ENCODE measurements at places on chromosomes 11 and 22.

DNA sequence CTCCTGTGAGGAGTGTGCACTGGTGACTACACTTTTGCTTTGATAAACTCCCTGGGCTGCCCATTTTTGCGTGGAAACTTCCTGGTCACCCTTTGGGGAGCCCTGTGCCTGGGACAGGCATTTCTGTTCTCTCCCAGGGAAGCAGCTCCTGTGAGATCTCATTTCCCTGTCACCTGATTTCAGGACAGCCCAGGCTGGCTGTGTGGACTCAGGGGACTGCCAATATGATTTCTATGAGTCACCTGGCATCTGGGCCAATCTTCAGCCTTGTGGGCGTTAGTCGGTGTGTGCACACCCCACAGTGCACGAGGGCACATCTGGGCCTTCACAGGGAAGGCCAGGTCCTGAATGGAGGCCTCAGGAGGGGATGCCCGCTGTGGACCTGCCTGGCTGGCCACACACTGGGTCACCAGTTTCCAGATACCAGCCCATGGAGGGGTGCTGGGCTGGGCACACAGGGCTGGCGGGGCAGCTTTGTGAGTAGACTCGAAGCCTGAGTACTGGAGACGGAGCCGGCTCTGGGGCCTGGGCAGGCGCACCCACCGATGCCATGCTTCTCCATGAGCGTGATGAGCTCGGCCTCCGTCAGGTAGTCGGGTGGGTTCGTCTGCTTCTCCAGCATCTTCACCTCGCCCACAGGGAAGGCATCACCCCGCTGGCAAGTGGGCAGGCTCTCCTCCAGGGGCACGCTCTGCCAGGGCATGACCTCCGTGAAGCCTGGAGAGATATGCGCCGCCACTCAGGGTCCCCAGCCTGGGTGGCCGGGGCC lies 9.4 kb upstream of the PPM1F start:
- no peak for DNase-seq

DNA sequence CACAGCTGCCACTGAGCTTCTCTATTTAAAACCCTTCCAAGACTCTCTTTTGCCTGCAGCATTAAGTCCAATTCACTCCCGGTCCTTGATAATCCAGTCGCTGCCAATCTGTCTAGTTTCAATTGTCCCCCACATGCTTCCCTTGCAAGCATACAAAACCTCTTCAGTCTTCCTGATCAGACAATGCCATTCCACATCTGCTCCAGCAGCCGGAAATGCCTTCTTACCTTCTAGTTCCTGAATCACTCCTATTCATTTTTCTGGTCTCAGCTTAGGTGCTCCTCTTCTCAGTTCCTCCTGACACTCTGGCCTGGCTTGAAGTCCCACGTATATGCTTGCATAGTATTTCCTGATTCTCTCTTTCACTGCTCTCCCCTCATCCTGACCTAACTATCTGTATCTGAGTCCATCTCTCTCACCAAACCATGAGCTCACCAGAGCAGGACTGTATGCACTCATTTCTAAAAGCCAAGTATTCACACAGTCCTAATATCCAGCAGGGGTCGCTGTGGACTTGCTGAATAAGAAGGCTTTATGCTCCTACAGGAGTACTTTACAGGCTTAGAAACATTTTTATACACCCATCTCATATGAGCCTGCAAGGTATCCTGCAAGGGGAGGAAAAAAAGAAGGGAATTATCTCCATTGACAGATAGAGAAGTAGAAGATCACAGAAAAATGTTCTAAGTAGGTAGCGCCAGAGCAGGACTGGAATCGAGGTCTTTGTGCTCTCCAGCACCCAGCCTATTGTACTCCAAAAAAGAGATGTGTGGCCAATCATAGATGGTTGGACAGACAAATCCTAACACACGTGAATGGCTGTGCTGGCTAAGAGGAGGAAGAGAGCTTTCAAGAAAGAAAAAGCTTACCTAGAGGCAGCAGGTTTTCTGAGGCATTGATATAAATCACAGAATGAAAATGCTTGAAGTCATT lies 19.2 kb downstream of the XRRA1 start:
- peak; percentile 61 for DNase-seq

DNA sequence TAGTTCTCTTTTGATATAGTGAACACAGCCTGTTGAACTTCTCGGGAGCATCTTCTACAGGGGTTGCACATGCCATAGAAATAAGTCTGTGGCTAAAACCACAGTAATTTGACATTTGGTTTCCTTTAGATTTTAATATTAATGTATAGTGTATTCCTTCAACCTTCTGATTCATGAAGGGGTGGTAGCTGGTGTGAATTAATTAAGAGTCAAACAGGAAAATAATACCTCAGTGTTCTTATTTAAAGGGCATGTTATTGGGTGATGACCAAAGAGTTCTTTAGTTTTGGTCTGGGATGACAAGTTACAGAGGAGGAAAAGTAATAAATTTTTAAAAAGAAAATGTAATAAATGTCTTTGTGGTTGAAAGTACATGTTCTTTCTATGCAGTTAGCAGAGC lies 86.8 kb downstream of the PDHX start:
- no peak for DNase-seq

- DNase-seq, result no peak
These were observed 147.2 kb downstream of the TRPC6 start for GRCh38 chr11:101436511-101437142.

DNA sequence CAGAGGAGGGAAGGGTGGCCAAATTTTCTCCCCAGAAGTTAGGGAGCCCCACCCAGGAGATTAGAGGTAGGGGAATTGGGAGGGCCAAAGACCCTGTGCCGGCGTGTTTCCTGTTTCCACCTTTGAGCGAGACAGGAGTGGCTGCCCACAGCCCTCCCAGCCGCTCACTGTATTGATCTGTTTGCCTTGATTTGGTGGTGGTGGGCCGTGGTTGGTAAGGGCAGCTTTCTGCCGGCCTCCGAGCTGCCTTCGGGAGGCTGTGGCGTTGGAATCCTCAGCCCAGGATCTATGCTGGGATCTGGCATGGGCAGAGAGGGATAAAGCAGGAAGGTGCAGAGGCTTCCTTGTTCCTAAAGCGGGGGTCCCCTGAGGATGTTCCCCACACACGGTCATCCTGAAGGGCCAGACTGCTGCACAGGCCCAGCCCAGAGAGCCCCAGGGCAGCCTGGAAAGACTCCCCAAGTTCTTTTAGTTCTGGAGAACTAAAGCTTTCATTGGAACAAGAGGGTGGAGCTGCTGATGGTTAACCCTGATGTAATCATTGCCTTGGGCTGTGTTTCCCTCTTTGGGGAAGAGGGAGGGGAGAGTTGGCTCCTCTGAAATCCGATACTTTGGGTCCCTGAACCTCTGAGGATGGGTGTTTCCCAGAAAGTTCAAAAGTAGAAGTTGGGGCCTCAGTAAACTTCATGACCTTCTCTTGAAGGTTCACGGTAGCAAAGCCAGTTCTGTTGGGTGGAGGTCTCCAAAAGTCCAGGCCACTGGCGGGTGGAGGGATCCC lies 7.2 kb downstream of the FAM83F start:
- no peak for DNase-seq

- DNase-seq, result peak; percentile 82
These were observed 18.4 kb downstream of the TUB start for GRCh38 chr11:8099291-8099899.

- no peak for DNase-seq
These were observed 53.7 kb downstream of the DSCAML1 start for GRCh38 chr11:117743121-117743815.

- peak; percentile 49 for DNase-seq
These were observed 15.9 kb downstream of the TRIM29 start for GRCh38 chr11:120121914-120122473.

DNA sequence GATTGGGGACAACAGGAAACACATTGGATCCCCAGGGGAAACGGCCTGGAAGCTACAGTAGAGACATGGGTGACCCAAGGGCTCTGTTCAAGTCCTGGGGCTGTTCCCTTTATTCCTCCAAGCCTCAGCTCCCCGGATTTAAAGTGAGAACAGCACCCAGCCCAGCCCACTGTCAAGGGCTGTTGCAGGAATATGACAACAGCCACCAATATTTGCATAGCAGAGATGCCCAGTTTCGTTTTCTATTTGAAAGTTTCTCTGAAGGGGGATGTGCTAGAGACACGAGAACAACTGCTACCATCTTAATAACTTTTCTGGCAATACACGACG lies 81.1 kb upstream of the WNT7B start:
- no peak for DNase-seq

DNA sequence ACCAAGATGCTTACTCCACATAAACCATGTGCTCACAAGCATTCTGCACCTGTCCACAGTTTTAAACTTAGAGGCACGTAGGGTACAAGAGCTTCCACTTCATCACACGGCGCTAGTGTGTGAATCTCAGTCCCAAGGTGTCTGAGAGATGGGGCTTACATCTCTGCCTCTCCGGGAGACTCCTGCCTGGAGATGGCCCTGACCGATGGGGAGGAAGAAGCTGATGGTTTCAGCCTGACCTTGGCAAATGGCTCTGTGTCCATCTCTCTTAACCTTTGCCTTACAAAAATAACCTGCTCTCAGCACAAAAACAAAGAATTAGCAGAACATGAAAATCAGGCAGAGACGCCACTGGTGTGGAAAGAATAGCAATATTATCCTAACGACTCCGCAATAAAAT lies 559.3 kb upstream of the B3GAT1 start:
- no peak for DNase-seq

GRCh38 chr11:113614097-113614496 lies 92.0 kb downstream of the TMPRSS5 start:
- no peak for DNase-seq

- peak; percentile 45 for DNase-seq
These were observed 52.0 kb upstream of the THY1 start for GRCh38 chr11:119474682-119475596.

- no peak for DNase-seq
These were observed 30.8 kb downstream of the MRTFA start for GRCh38 chr22:40605761-40606160.

DNA sequence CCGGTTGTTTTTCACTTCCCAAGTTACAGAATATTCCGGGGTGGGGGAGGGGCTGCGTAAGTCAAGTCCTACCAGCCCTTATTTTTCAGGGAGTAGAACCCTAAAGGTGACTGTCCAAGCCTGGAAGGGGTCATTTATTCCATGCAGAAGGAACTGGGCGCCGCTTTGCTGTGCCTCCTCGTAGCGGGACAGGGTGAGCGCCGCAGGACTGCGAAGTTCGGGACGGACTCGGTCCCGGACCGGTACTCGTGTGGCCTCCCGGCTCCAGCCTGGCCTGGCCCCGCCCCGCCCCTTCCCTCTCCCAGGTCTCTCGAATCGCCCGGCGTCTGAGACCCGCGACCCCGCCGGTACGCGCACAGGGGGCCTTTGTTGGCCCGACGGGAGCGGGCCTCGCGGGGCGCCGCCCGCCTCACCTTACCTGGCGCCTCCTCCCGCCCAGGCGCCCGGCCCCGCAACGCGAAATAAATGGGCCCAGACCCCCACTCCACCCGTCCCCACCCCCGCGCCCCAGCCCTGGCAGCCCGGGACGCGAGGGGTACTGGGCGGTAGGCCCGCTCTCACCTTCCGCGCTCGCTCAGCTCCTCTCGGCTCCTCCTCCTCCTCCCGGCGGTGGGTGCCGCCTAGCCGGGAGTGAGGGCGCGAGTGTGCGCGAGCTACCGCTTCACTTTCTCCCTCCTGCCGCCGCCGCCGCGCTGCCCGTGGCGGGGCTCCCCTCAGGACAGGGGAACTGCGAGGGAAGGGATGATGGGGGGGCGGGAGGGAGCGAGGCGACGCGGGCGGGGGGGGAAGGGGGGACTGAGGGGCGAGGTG lies 698 bp downstream of the PAK1 start:
- DNase-seq, result peak; percentile 51

DNA sequence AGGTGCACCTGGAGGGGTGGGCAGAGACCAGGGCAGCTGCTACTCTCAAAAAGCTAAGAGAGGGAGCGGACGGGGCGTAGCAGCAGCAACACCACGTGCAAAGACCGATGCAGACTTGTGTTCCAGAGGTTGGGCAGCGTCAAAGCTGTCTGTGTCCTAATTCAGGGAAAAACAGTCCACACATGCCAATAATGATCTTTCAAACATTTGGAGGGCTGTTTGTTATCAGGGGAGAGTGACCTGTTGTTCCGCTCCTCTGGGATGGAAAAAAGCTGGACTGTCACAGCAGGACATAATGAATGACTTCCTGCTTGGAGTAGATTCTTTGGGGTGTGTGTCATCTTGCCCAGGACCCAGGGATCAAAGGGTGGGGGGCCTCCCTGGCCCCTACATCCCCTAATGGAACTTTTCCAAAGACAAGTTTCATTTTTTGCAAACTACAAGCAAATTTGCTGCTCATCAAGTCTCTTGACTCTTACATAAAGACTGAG lies 6.2 kb upstream of the FBLN1 start:
- no peak for DNase-seq

DNA sequence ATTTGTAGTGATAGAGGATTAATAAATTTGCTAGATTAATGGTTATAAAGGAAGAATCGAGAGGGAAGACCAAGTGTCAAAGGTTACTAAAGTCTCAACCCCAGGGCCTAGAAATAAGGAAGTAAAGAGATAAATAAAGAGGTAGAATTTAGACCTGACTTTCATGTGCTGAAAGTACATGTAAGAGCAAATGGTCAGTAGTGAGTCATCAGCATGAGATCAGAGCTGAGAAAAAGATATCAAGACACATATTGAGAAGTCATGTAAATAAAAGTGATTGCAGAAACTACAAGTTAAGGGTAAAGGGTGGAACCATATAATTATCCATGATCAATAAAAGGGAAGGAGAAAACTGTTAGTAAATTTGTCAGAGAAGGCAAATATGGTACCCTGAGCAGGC lies 1.4 kb upstream of the OR8B8 start:
- DNase-seq, result no peak

- DNase-seq, result no peak
These were observed 121.9 kb downstream of the ARHGAP42 start for GRCh38 chr11:100808904-100809491.

- no peak for DNase-seq
These were observed 2.6 kb upstream of the MS4A2 start for GRCh38 chr11:60085909-60086308.

- DNase-seq, result no peak
These were observed 459.7 kb downstream of the DLG2 start for GRCh38 chr11:85167471-85167870.

DNA sequence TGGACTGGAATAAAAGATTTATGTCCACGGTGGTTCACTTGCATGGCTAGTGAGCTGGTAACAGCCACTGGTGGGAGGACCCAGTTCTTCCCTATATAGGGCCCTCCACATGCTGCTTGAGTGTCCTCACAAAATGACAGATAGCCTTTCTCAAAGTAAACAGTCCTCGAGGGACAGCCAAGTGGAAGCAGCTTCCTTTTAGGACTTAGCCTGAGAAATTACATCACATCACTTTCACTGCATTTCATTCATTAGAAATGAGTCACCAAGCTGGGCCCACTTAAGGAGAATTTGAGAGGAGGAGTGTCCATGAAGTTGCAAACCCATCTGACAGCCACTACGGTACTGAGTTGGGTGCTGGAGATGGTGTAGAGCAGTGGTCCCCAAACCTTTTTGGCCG lies 7.0 kb downstream of the ISX start:
- no peak for DNase-seq

DNA sequence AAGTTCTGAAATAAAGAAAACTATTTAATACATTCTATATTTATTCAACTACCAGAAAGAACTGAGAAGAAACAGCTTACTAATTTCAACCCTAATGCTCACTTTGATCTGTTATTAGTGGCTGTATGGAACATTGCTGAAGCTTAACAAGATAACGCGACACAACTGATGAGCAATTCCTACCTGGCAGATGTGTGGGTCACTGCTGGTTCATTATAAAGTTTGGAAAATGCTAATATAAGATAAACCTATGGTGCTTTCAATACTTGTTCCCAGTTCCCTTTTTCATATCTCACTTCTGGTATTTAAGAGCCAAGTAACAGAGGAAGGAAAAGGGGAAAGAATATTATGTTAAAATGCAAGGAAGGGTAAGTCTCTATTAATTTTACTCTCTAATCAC lies 10.5 kb downstream of the CTSC start:
- no peak for DNase-seq

- DNase-seq, result no peak
These were observed 16.6 kb downstream of the ARHGEF17 start for GRCh38 chr11:73324665-73325035.

All from mesothelial cell of epicardium (in vitro differentiated cells).